ENCODE measurements at places on chromosomes 5 and 9.

DNA sequence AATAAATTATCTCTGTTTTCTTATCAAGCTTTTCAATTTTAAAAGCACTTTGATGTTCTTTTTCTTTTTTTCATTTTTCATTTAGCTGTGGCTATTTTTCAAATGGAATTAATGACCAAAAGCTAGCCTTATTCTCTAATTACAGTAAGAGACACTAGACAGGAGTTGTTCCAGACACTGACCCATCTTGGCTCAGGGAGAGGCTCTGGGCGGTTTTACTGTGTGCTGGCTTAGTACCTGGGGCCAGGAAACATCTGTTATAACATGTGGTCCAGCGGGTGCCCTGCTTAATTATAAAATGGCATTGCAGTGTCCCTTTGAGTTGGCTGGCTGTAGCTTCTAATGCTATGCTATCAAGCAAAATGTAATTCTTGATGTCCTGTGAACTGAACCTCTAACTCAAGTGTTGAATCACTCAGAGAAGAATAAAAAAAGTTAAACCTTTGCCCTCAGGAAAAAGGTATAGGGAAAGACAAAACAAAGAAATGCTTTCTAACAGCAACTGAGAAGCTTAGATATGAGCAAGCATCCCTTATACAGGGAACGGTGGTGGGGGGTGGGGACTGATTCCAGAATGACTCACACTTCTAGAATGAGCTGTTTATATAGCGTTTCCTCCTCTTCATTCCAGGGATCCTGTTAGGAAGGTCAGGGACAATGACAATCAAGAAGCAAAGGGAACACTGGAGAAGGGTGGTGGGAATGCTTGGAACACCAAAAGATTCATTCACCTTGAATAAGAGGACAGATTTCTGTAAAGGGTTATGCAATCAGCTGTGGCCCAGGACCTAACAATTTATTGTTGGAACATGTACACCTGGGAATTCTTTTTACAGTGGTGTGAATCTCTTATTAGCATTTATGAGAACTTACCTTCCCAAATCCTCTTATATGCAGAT, 58.7 kb upstream of the NFIB start:
- peak; percentile 30 for DNase-seq

GRCh38 chr9:87615136-87615535, 110.8 kb upstream of the CTSL start:
- no peak for DNase-seq

- no peak for DNase-seq
Observed at GRCh38 chr5:63959177-63959982, 2.9 kb downstream of the HTR1A start.

DNA sequence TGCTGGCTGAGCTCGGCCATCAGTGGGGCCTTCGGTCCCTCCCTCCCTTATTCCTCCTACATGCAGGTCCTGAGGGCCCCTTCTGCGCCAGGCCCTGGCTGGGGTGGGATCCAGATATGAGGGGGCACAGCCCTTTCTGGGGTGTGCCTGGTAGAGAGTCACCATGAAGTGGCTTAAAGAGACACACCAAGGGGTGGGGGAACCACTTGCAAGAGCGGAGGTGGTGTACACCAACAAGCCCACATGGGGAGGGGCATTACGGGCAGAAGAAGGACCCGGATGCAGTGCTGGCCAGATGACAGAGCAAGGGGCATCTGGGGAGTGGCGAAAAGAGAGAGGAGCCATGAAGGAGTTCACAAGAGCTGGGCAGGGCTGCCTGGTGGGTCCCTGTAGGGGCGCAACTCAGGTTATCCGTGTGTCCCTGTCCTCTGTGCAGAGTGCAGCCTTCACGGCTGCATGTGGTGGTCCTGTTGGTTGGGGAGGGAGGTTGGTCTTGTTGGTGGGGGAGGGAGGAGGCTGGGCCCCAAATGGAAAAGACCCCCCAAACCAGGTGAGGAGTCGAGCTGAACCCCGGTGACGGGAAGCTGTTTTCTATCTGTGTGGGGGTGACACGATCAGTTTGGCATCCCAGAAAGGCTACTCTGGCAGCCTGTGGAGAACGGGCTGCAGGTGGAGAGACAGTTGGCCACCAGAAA, 158.1 kb downstream of the DAB2IP start:
- DNase-seq = no peak

- DNase-seq = peak; percentile 74
Observed at GRCh38 chr9:15552636-15553527, at the start of gene CCDC171. CCDC171 (plus strand) TSS chr9:15553043; CDS start chr9:15564089, 11,046 bp downstream.

All from thoracic aorta (tissue), 2 donors.